Thymus (tissue), 14 donors: ENCODE measurements at places on chromosomes 2 and 18. TPM values are rescaled to one million over a fixed set of nuclear protein-coding genes. Genes with fewer than 3 reads are reported as not detected.

GRCh38 chr2:168594778-168595177 lies 138.7 kb downstream of the CERS6 start:
- H3K36me3 ChIP-seq: no peaks in the 10 kb centered on the region
- no peak overlapping the region for H3K4me3 ChIP-seq
- peak; percentile 46 for DNase-seq
- H3K4me1 ChIP-seq: peaks cover 10% of the 10 kb centered on the region
- peak overlapping the region; percentile 53 for H3K27ac ChIP-seq

- H3K27ac ChIP-seq: peak overlapping the region; percentile 47
- H3K4me3 ChIP-seq: no peak overlapping the region
- no peaks in the 10 kb centered on the region for H3K36me3 ChIP-seq
- no peak for DNase-seq
- H3K4me1 ChIP-seq: peaks cover 94% of the 10 kb centered on the region
Measured at GRCh38 chr2:95008306-95008705, 17.2 kb upstream of the MAL start.

DNA sequence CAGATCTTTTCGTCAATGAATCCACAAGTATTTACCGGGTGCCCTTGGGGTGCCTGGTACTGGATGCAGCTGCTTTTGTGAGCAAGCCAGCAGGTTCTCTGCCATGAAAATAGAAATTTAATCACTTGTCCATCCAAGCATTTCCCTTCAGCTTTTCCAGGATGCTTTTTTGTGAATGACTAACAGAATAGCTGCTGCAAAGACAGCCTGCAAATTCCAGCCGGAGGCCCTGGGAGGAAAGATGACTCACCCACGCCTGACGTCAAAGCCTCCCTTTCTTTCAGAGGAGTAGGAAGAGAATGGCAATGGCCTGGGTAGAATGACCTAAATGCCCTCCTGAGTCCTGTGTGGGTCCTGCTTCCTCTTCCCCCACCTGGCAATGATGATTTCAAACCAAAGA lies 111.9 kb downstream of the AP1S3 start:
- no peak for DNase-seq
- H3K27ac ChIP-seq: no peak overlapping the region
- no peaks in the 10 kb centered on the region for H3K27me3 ChIP-seq
- H3K36me3 ChIP-seq: no peaks in the 10 kb centered on the region

The GDF7 gene
- total RNA-seq: 0.09 TPM
